ENCODE measurements at places on chromosomes 7 and 10.

DNA sequence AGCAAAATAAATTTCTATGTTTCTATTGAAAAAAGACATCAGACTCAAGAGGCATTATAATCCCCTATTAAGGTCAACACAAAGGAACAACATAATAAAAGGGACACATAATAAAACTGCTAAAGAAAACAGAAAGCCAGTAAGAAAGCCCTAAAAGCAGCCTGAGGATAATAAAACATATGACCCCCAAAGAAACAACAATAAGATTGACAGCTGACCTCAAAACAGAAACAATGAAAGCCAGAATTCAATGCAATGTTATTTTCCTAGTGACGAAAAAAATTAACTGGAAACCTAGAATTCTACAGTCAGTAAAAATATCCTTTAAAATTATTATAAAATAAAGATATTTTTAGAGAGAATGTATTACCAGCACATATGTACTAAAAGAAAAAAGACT lies 44.9 kb upstream of the FAM171A1 start:
- no peak for DNase-seq

- DNase-seq: no peak
Observed at GRCh38 chr7:78543976-78544375, 745.4 kb downstream of the PHTF2 start.

DNA sequence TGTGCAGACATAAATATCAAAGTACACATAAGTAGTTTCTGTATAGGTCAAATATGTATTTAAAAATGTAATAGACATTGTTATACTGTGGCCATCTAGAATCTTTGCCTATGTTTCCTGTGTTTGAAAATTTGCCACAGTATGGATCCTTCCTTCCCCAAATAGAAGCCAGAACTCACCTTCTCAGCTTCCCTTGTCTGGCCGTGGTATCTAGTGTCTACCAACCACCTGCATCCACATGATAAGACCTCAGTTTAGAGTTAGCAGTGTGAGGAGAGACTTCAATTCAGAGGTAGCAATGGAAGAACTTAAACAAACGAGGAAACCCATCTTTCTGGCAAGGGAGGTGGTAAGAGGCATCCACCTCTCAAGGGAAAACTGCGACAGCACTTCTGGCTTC lies 4.9 kb downstream of the TRDMT1 start:
- DNase-seq: no peak

DNA sequence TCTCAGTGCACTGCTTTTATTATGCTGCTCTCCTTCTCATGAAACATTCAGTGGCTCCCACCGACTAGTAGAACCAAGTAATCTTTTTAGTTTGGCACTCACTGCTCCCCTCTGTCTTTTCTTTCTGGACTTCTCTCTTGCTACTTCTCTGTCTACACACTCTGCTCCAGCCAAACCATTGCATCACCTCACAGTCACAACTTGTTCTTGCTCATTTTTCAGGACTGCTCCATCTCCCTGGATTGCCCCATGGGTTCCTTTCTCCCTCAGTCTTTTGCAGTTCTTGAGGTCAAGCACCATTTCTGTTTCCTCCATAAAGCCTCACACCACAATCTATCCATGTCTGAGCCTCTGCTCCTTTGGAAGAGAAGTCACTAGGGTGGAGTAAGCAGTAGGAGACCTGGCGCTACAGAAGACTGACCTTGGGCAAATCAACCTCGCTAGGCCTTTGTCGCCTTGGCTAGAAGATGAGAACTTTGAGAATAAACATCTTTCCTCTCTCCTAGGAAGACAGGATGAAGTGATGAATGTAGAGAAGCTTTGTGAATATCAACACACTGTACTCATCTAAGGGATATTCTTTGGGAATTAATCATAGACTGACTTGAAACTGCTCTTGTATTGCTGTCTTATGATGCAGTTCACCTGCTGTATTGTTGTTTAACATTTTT lies 186.2 kb downstream of the LRMDA start:
- DNase-seq: no peak

- DNase-seq: no peak
Observed at GRCh38 chr10:133211141-133211830, 18.7 kb upstream of the UTF1 start.

DNA sequence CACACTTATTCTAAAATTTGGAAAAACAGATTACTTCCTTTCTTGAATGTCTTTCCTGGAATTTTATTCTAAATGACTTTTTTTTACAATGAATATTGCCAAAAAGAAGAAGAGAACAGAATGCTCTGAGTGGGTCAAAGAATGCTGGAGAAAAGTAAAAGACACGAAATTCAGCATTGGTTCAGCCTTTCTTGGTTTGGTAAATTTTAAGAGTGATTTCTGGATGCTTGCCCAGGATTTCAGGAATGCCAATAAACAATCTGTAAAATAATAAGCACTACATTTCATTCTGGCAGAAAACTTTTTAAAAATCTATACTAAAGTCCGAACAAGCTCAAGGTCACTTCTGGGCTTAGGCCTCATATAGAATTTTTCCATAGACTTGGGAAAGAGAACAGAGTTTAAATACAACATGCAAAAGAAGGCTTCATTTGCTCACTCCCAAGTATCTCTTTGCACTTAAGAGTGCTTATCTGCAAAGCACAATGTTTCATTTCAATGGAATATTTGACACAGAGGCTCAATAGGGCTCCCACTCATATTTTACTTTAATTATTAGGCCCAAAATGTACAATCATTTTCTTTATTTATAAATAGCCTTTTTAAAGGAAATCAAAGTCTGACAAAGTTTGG lies 359.5 kb upstream of the ANKRD30A start:
- no peak for DNase-seq

GRCh38 chr7:55966851-55967250 lies 2.5 kb downstream of the NIPSNAP2 start:
- no peak for DNase-seq

DNA sequence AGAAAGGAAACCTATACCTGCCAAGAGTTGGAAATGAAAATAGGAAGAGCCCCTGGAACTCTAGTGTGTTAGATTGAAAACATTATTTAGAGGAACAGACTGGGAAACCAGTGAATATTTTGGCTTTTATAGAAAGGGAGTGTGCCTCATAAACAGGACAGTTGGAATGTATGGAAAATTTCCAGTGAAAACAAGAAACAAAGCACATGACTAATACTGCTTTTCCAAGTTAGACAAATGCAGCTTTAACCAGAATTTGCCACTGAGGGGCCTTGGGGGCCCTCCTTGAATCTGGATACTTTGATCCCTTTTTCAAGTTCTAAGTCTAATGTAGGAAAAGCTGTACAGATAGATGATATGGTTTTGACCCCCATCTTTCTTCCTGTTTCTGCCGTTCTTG lies 21.2 kb downstream of the ITGB8 start:
- no peak for DNase-seq

DNA sequence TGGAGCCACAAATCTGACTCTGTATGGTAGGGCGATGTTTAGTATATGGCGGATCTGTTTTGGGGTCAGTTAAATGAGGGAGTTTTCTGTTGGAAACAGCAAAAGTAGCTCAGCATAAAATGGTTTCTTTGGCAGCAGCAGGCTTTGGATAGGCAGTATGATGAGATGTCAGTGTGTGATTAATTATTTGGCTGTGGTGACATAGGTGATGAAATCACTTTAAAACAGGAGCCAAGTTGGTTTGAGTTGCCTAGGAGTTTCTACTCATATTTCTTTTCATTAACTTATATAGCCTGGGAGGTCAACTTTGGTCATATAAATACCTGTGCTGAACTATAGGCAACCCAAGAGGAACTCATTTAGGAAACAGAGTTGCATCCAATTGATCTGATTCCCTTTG lies 291.2 kb downstream of the LRMDA start:
- DNase-seq: no peak

DNA sequence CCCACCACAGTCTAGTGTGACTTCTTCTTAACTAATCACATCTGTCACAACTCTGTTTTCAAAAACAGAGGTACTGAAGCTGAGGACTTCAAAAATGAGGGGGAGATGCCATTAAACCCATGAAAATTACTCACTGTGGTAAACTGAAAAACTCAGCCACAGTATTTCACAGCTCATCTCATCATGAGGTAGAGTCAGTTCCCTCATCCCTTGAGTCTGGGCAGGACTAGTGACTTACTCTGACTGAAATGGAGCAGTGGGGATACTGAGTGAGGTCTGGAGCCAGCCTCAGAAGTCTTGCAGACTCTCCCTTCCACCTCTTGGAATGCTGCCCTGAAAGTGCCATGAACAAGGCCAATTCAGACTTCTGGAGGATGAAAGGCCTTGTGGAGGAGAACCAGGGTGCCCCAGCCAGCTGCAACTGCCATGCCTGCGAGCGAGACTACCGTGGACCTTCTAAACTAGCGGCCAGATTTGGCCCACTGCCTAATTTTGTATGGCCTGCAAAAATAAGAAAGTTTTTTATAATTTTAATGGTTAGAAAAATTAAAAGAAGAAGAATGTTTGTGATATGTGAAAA lies 24.7 kb upstream of the ANKRD1 start:
- DNase-seq: no peak

- DNase-seq: no peak
Observed at GRCh38 chr10:103574097-103575061, 80.9 kb downstream of the NEURL1 start.

DNA sequence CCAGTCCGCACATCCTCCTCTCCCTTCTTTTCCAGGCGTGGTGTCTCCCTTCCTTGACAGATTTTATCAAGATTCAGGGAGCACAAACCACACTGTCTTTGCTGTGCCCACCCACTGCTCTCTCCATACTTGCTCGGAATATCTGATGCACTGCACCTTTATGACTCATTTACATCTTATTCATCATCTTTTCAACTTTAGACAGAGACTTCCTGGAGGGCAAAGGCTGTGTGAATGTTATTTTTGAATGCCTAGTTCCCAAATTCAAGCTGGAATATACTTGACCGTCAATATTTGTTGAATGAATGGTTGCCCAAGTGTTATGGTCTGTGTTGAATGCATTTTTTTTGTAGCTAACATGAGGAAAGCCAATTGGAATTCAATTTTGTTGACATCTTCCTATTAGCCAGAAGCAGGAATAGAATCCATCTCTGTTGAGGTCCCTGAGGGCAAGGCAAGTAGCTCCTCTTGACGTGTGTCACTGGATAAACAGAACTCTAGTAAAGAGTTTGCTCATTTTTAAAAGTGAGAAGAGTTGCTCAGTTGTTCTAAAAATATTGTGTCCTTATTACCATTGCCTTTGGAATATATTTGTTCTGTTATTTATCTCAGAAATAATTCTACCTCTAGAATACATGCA lies 95.0 kb downstream of the KLF6 start:
- no peak for DNase-seq

DNA sequence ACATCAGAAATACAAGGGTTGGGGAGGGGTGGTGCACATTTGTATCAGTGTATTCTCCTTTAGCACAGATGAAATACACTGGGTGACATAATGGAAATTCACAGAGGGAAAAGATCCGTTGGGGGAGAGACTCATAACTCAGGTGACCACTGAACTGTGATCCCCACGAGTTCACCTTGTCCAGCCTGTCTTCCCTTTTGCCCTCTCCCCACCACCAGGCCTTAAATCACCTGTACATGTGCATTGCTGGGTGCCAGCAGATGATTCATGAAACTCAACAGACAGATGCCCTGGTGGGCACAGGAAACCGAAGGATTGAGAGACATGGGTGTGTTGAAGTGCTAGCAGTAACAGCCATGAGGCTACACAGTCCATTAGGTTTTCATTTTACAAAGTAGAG lies 253.3 kb downstream of the PLXNA4 start:
- no peak for DNase-seq

DNA sequence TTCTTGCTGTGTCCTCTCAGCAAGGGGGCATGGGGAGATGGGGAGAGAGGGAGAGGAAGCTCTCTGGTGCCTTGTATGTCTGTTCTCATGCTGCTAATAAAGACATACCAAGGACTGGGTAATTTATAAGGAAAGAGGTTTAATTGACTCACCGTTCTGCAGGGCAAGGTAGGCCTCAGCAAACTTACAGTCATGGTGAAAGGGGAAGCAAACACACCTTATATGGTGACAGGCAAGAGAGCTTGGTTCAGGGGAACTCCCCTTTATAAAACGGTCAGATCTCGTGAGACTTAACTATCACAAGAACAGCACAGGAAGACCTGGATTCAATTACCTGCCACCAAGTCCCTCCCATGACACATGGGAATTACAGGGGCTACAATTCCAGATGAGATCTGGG lies 464.7 kb upstream of the CELF2 start:
- DNase-seq: no peak

DNA sequence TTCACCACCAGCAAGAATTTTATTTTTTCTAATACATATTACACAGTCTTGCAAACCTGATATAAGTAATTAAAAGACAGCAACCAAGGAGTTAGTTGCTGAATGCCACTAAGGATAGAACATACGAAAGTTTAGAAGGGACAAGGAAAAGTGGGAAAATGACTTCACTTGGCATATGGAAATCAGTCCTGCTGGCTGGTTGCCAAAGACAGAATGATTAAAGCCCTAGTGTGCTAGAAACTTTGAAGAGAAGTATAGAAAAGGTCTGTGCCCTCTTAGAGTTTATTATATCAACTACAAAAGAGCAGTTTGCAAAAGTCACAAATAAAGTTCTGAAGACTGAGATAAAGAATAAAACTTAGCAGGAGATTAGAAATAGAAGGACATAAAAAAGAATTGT lies 5.8 kb upstream of the YAE1 start:
- no peak for DNase-seq

DNA sequence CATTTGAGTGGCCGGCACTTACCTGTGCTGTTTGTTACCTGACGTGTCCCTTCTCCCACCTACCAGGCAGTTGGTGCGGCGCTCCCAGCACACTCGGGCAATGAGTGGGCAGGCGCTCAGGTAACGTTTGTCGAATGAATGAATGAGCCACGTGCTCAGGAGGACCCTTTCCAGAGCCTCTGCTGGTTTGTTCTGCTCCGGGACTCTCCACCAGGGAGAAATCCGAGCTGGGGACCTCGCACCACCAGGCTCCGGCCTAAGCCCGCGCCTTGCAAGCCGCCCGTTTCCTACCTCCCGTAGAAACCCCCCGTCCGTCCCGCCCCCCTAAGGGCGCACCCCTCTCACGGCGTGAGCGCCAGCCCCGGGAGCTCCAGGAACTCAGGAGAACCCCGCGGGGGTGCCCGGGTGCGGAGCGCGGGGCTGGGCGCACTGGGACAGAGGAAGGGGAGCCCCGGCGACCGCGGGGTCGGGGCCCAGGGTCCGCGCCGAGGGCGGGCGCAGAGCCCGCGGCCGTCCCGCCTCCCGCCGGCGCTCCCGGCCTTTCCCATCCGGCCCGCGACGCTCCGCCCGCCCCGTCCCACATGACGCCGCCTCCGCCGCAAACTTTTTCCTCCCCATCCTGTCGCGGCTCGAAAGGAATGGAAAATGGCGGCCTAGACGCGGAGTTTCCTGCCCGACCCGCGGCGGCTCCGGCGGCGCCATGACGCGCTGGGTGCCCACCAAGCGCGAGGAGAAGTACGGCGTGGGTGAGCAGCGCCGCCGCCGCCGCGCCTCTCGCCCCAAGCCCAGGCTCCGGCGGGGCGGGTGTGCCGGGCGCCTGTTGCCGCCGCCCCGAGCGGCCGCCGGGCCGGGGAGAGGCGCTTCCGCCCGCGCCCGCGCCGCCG lies at the start of gene DOCK1:
TSS of gene DOCK1 (plus strand) at position 611 of the 884 bp plus-strand sequence. CDS start at position 701, 90 bp downstream.
- DNase-seq: no peak

All from ascending aorta (tissue), 2 donors.